ENCODE measurements at places on chromosomes 7 and 10. TPM values are rescaled to one million over a fixed set of nuclear protein-coding genes. Genes with fewer than 3 reads are reported as not detected.

CHCHD2 gene
- 235 TPM for total RNA-seq

LIPM gene
- total RNA-seq = not detected

NXPH1 gene
- 31.4 TPM for total RNA-seq

FGL2 gene
- total RNA-seq = 6.2 TPM

ECHDC3 gene
- 2.7 TPM for total RNA-seq
